ENCODE measurements at places on chromosomes 3 and 15.

- no peak for DNase-seq
These were observed 98.5 kb upstream of the C3orf80 start for GRCh38 chr3:160126761-160127160.

- DNase-seq: no peak
These were observed 22.0 kb downstream of the GASK1A start for GRCh38 chr3:43001094-43001553.

- peak; percentile 18 for DNase-seq
These were observed 127.5 kb downstream of the BDH1 start for GRCh38 chr3:197428117-197428801.

DNA sequence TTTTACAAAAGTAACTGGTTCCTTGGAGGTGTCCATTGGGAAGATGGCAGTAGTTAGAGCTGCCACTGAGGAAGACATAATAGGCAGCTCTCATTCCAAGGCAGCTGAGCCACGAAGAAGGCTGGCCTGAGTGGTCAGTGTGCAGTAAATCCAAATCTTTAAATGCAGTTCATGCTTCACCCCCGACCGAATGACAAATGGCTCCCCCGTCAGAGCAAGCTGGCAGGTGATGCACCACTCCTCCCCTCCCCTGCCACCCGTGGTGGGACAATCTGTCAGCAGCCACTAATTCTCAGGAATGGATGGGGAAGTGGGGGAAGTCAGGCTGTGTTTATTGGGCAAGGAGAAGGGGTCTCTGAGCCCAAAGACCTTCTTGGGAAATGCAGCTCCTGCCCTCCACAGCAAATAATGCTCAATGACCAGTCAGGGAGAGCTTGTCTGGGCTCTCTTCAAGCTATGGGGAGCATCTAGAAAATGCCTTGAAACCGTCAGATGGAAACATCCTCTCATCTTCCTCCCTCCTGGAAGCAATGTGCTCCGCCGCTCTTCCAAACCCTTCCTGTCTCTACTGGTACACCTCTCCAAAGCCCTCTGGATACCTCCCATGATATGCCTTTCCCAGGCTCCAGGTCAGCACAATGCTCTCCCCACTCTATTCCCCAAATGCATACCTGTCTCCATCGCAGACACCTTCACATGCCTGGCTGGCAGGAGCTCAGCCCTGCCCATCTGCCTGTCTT lies 65.4 kb downstream of the LIPC start:
- DNase-seq: no peak

- DNase-seq: no peak
These were observed 39.7 kb downstream of the NPTN start for GRCh38 chr15:73593304-73594074.

DNA sequence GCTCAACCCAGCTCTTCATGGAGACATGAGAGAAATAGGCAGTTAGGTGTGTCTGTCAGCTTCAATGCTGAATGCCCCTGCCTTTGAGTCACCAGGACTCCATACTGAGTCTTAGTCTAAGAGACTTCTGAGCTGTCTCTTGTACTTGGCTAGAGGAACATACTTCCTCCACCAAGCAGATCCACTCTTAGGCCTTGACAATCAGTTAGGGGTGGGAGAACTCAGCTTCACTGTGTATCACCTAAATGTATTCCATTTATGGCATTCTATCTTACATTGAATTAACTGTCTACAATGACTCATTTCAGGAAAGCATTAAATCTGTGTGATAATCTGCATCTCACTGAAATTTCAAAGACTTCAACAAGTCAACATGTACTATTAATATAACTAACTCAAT lies 66.0 kb downstream of the STAC start:
- DNase-seq: no peak

GRCh38 chr3:168117853-168118313 lies 22.2 kb upstream of the GOLIM4 start:
- no peak for DNase-seq

DNA sequence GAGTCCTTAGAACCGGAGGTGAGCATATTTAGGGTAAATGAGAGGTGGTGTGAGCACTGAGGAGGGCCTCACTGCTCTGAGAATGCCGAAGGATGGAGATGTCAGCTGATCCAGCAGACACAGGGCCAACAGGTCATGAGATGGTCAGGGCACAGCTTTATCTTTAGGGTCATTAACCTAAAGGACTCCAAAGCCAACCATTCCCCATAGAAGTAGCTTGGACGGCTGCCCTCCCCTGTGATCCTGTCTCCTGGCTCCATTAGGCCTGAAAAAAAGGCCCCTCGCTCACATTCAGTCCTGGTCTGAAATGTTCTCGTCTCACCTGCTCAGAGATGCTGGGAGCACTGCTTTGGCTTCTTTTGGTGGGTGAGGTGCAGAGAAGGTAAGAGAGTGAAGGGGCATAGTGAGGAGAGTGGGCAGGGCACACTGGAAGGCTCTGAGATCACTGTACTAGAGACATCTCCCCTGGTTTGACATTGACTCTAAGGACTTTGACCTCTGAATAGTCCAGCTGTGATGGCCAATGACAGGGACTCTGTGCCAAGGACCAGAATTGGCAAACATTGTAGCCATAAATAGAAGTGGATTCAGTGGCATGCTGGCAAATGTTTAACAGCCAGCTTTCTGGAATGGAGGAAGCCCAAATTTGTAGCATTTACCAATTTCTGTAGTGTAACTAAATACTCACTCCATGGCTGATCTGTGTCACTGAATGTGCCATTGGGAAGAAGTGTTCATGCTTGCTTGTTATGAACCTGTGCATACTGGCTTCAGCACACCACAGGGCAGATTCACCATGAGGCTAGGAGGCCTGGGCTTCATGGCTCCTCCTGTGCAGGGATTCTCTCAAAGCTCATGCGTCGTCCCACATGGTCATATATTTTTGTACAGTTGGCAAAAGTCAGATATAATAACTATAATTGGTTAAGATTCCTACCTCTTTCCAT lies 76.2 kb upstream of the MRPS22 start:
- DNase-seq: no peak

GRCh38 chr3:68964694-68965093 lies 32.3 kb upstream of the TAFA4 start:
- DNase-seq: no peak

- no peak for DNase-seq
These were observed 917 bp downstream of the LNP1 start for GRCh38 chr3:100402256-100402655.

DNA sequence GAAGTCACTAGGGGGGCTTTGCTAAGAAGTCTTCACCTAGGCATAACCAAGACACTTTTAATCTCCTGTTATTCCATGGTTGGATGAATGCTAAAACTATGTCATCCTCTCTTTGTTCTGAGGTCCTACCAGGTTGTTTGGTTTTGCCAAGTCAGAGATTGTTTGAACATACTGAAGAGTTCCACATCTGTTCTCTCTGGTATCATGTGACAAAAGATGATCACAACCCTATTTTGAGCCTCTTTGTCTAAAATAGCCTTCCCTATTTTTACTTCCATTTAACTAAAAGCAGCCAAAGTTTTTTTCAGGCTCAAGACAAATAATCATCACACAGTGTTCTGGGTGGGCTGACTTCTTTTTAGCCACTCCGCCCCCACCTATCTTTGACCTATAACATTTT lies 218.4 kb upstream of the LMCD1 start:
- no peak for DNase-seq

GRCh38 chr3:15601399-15602145 lies at the start of the genes BTD and HACL1:
BTD (plus strand) TSS chr3:15601745; CDS start chr3:15635440, 33,695 bp downstream.
HACL1 (minus strand) TSS chr3:15601569; CDS start chr3:15601463, 106 bp downstream.
- peak; percentile 98 for DNase-seq

GRCh38 chr3:115520241-115520640 lies 103.1 kb upstream of the GAP43 start:
- no peak for DNase-seq

DNA sequence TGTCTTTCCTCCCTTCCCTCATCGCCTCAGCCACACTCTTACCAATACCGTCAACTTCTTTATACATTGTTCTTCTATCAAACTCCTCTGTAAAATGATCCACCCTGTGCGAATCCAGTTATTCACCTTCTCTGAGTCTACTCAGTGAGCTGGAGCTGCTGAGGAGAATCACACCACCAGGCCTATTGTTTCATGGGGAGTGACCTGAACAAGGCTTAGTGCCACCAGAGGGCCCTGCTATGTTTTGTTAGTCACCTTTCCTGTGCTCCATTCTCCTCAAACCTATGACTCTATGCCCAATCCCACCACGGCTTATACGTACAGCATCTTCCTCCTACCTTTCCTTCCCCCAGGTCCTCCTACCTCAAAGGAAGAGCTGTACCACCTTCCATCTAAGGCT lies 50.4 kb upstream of the MED12L start:
- DNase-seq: no peak

DNA sequence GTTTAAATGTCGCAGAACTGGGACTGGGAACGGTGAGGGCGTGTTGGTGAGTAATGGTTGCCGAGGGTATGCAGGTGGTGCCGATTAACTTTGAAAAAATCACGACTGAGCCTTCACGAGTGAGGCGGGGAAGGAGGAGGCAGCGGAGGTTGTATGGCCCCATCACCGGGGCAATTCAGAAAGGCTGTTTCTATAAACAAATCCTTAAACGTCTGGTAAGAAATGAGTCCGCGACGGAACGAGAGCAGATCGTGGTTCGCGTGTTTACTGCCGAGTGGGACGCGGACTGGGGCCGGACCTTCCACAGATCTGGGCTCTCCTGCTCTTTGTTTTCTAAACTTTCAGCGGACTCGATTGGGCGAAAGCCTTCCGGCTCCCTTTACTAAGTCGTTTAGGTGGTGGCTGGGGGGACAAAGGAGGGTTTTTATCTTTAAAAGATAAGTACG lies 2.7 kb downstream of the IGF1R start:
- no peak for DNase-seq

Measured in stimulated activated CD4-positive, alpha-beta T cell treated with anti-CD3 and anti-CD28 coated beads, TNF-alpha, amount 100 ng/mL, for 24 hours (primary cell).